ENCODE measurements at places on chromosomes 3 and 15. TPM values are rescaled to one million over a fixed set of nuclear protein-coding genes. Genes with fewer than 3 reads are reported as not detected.

The CP gene
- total RNA-seq, result not detected

The LMAN1L gene
- 0.11 TPM for total RNA-seq

The TMEM207 gene
- not detected for total RNA-seq

The TCAIM gene
- 24.3 TPM for total RNA-seq

The UBR1 gene
- total RNA-seq, result 28.3 TPM

The FGF12 gene
- total RNA-seq, result 0.39 TPM

The OR5K2 gene
- not detected for total RNA-seq

The IGF2BP2 gene
- 118 TPM for total RNA-seq

The GOLGA6L24 gene
- not detected for total RNA-seq

The RBMS3 gene
- total RNA-seq, result 43.2 TPM

The NAALADL2 gene
- 32.6 TPM for total RNA-seq

The AMOTL2 gene
- total RNA-seq, result 300 TPM

The NANOGP8 gene
- not detected for total RNA-seq

The GOLGA8O gene
- 0.43 TPM for total RNA-seq

The SLC28A2 gene
- not detected for total RNA-seq

The TPRA1 gene
- total RNA-seq, result 72.6 TPM

The ALG3 gene
- 29.1 TPM for total RNA-seq

The TTC21A gene
- 7.5 TPM for total RNA-seq

The PIGX gene
- total RNA-seq, result 27.2 TPM

The GALNT15 gene
- not detected for total RNA-seq

The MCTP2 gene
- 20.0 TPM for total RNA-seq

The ITGB5 gene
- total RNA-seq, result 287 TPM

The CYP1A1 gene
- total RNA-seq, result not detected

The KNL1 gene
- total RNA-seq, result 3.9 TPM

The NTRK3 gene
- total RNA-seq, result under 0.01 TPM

The CPNE4 gene
- total RNA-seq, result not detected

The NPAP1 gene
- not detected for total RNA-seq

The PLSCR2 gene
- not detected for total RNA-seq

The CHRNA7 gene
- under 0.01 TPM for total RNA-seq

The EAF1 gene
- 21.1 TPM for total RNA-seq

The TRIM59 gene
- total RNA-seq, result 25.6 TPM

The C3orf33 gene
- total RNA-seq, result 0.98 TPM

The LYZL4 gene
- 0.39 TPM for total RNA-seq

The ALDH1A3 gene
- 73.0 TPM for total RNA-seq

The CHL1 gene
- total RNA-seq, result not detected

The SLCO2A1 gene
- total RNA-seq, result under 0.01 TPM

The ZBED2 gene
- total RNA-seq, result 95.4 TPM

The LAMB2 gene
- 184 TPM for total RNA-seq

The SCAANT1 gene
- not detected for total RNA-seq

The LRTM1 gene
- total RNA-seq, result 0.39 TPM

The KLHL40 gene
- total RNA-seq, result not detected

The SI gene
- total RNA-seq, result not detected

The TMPRSS7 gene
- total RNA-seq, result 0.11 TPM

The ISLR gene
- total RNA-seq, result 0.39 TPM

The FBXO40 gene
- not detected for total RNA-seq

The ZNF280D gene
- 43.7 TPM for total RNA-seq

The CAMK2N2 gene
- total RNA-seq, result not detected

The USP19 gene
- 42.0 TPM for total RNA-seq

The SCAMP5 gene
- 0.39 TPM for total RNA-seq

The MOBP gene
- total RNA-seq, result not detected

The TF gene
- not detected for total RNA-seq

All from placental epithelial cell (primary cell).